ENCODE measurements at places on chromosomes 2 and 18. TPM values are rescaled to one million over a fixed set of nuclear protein-coding genes. Genes with fewer than 3 reads are reported as not detected.
A peak's percentile ranks its signal among the peaks of the same experiment; 100 is the strongest.

GRCh38 chr2:42967959-42968674 lies 175.7 kb upstream of the HAAO start:
- no peaks in the 10 kb centered on the region for H3K36me3 ChIP-seq
- no peak overlapping the region for H3K27ac ChIP-seq
- no peaks in the 10 kb centered on the region for H3K27me3 ChIP-seq

The GNLY gene
- 13.2 TPM for polyA plus RNA-seq

DNA sequence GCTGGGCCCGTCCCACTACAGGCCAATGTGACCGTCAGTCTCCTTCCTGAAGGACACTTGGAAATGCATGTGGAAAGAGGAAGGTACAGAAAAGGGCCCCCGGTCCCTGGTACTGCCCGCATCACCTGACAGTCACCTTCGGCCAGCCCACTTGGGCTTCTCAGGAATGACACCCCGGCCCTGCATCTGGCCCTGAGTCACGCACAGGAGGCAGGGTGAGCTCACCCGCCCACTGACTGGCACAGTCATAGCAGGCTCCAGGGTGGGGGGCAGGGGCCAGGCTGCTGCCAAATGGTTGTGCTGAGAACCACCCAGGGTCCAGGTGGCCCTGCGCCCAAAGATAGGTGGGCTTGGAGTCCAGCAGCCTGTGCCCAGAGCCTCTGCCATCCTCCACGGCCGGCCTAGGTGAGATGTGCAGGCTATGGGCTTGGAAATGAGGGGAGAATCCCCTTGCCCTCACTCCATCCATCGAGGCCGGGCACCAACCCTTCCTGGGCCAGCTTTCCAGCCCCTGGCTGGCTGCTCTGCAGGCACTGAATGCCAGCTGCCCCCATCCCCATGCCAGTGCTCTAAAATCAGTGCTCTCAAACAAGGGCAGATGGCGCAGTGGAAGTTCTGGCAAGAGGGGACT lies 14.1 kb downstream of the EMX1 start:
- H3K4me3 ChIP-seq = no peak overlapping the region
- H3K36me3 ChIP-seq = no peaks in the 10 kb centered on the region
- DNase-seq = no peak

DNA sequence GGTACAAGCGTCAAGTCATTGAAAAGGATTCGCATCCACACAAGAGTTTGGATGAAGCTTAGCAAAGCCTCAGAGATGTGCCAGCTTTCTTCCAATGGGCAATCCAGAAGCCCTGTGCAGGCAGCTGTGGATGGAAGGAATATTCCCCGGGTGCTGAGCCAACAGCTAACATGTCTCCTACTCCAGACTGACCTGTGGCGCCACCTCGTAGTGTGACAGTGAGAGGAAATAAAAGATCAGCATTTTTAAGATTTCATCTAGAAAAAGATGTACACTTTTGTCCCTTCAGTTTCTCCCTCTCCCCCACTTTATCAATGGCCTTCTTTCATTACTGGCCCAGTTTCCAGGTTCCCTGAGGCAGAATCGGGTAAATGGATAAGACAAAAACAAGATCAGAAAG lies 48.9 kb upstream of the SPATS2L start:
- no peak for DNase-seq
- H3K27ac ChIP-seq = no peak overlapping the region
- H3K36me3 ChIP-seq = no peaks in the 10 kb centered on the region
- no peaks in the 10 kb centered on the region for H3K4me1 ChIP-seq
- H3K27me3 ChIP-seq = no peaks in the 10 kb centered on the region
- no peak overlapping the region for H3K4me3 ChIP-seq

- H3K4me1 ChIP-seq = peaks cover 71% of the 10 kb centered on the region
- H3K36me3 ChIP-seq = peaks cover 17% of the 10 kb centered on the region
- DNase-seq = no peak
- peak overlapping the region; percentile 87 for H3K27ac ChIP-seq
Measured at GRCh38 chr2:10402062-10402585, 46.0 kb downstream of the ODC1 start.

GRCh38 chr2:60534052-60534685 lies 19.3 kb downstream of the BCL11A start:
- DNase-seq = no peak
- peak overlapping the region; percentile 29 for H3K4me3 ChIP-seq
- no peaks in the 10 kb centered on the region for H3K27me3 ChIP-seq
- no peak overlapping the region for H3K27ac ChIP-seq

DNA sequence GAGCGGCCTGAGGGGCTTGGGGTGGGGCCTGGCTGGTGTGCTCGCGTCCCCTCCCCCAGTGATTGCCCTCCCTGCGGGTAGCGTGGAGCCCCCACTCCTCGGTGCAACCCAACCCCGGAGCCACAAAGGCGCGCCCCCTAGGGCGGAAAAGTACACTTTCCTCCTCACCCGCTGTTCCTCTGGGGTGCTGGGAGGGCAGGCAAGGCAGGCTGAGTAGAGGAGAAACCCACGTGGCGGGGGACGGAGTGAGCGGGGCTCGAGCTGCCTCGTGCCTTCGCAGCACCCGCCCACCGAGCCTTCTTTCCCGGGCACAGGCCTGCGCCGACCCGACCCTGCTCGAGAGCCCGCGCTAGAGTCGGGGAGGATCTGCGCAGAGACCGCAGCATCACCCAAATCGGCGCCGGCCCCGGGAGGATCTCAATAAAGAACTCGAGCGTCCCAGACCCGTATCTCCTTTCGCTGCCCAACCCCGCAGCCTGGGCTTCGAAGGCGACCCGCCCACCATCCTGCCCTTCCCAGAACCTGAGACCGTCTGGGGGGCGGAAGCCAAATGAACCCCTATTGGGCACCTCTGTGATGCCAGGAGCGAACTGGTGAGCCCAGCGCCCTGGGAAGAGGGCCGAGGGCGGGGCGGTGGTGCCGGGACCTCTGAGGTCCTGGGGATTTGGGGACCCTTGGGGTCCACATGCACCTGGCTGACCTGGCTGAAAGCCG lies 1.5 kb downstream of the UCN start:
- H3K27ac ChIP-seq = no peak overlapping the region
- peaks cover 12% of the 10 kb centered on the region for H3K4me1 ChIP-seq
- H3K4me3 ChIP-seq = no peak overlapping the region
- H3K36me3 ChIP-seq = peaks cover 10% of the 10 kb centered on the region
- DNase-seq = no peak

DNA sequence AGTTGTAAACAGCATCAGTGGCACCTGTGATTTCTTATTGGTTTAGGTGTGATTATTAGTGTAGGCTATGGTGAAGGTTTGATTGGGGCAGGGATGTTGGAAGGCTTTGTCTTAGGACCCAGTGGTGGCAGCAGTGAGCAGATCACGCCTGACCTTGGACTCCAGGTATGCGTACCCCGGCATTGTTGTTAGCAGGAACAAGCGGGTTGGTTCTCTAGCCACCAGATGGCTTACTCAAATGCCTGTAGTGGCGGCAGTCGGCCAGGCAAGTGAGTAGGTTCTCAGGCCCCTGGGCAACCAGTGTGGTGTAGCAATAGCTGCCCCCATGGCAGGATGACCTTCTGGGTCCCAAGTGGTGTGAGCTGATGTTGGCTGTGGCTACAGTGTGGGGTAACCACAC lies 558.3 kb downstream of the KCNJ3 start:
- no peak overlapping the region for H3K27ac ChIP-seq
- no peaks in the 10 kb centered on the region for H3K27me3 ChIP-seq

DNA sequence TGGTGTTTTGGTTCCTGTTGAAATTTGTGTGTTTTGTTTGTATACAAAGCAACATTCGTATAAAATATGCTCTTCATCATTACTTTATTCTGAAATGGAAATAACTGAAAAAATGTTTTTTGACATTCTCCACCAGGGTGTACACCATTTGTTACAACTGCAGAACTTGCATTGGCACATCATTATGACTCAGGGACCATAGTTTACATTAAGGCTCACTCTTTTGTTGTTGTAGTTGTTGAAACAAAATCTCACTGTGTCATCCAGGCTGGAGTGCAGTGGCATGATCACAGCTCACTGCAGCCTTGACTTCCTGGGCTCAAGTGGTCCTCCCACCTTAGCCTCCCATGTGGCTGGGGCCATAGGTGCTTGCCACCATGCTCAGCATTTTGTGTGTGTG lies 676.6 kb downstream of the TDRD15 start:
- H3K36me3 ChIP-seq = no peaks in the 10 kb centered on the region
- no peaks in the 10 kb centered on the region for H3K27me3 ChIP-seq
- H3K4me1 ChIP-seq = no peaks in the 10 kb centered on the region
- H3K27ac ChIP-seq = no peak overlapping the region
- no peak for DNase-seq
- no peak overlapping the region for H3K4me3 ChIP-seq

DNA sequence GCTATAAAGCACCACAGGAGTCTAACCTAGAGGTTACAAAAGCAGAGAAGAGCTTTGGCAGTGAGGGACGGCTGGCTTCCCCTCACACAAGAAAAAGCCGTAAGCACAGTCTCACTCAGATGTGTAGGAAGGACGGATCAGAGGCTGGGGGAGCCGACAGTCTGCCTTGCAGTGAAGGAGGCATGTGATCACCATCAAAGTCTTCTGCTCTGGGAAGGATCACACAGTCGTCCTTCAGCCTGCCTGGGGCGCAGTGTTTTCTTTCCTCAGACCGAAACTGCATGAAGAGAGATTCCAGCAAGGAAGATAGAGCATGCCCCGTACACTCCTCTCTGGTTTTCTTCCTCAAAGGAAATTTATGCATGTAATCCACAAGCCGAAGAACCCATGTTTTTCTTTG lies 24.1 kb downstream of the GATA6 start:
- peaks cover 6% of the 10 kb centered on the region for H3K27me3 ChIP-seq
- no peak for DNase-seq
- no peaks in the 10 kb centered on the region for H3K36me3 ChIP-seq
- H3K4me3 ChIP-seq = no peak overlapping the region
- no peaks in the 10 kb centered on the region for H3K4me1 ChIP-seq

DNA sequence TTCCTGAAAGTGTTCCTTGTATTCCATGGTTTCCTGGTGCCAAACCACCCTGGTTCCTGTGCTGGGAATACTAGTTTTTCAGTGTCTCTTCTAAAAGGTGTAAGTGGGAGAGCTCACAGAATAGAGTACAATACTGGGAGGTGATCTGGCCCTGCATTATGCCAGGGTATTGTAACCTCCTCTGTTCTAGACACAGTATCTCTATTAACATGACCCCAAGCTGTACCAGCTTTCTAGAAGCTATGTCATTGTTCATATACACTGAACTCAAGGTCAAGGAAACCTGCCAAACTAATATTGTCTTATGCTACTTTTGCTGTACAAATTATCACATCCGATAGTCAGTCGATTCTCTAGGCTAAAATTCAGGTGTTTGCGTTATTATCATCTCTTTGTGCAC lies 32.7 kb downstream of the SETBP1 start:
- H3K4me3 ChIP-seq = no peak overlapping the region
- H3K4me1 ChIP-seq = peaks cover 16% of the 10 kb centered on the region
- no peaks in the 10 kb centered on the region for H3K36me3 ChIP-seq
- DNase-seq = no peak
- no peak overlapping the region for H3K27ac ChIP-seq
- peaks cover 62% of the 10 kb centered on the region for H3K27me3 ChIP-seq

The SCYGR4 gene
- not detected for polyA plus RNA-seq

The SLC35G4 gene
- polyA plus RNA-seq = not detected

The PRKAG3 gene
- polyA plus RNA-seq = not detected

The GPAT2 gene
- 1.6 TPM for polyA plus RNA-seq

GRCh38 chr2:238912916-238913875 lies 65.3 kb downstream of the TWIST2 start:
- no peak for DNase-seq
- no peaks in the 10 kb centered on the region for H3K36me3 ChIP-seq
- H3K27me3 ChIP-seq = no peaks in the 10 kb centered on the region
- H3K27ac ChIP-seq = no peak overlapping the region
- no peak overlapping the region for H3K4me3 ChIP-seq
- H3K4me1 ChIP-seq = no peaks in the 10 kb centered on the region

DNA sequence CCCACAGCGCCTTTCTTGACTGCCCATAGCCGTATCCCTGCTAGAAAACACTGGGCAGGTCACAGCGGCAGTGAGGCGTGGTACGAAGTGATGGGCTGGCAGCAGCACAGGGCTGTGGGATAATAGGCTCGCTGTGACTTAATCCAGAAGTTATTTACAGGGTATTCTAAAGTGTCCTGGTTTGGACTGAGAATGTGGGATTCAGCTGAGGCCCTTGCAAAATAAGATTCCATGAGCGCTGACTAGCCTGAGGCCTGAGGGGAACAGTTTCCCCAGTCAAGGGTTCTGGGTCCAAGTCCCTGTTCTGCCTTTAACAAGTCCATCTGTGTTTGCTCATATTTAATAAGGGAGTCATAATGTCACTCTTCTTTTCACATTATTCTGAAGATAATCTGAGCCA lies 34.6 kb downstream of the SETBP1 start:
- peaks cover 11% of the 10 kb centered on the region for H3K4me1 ChIP-seq
- no peaks in the 10 kb centered on the region for H3K36me3 ChIP-seq
- no peak for DNase-seq
- H3K27ac ChIP-seq = no peak overlapping the region
- H3K4me3 ChIP-seq = no peak overlapping the region

Measured in CD14-positive monocyte (primary cell).